ENCODE measurements at places on chromosomes 12 and 14.

DNA sequence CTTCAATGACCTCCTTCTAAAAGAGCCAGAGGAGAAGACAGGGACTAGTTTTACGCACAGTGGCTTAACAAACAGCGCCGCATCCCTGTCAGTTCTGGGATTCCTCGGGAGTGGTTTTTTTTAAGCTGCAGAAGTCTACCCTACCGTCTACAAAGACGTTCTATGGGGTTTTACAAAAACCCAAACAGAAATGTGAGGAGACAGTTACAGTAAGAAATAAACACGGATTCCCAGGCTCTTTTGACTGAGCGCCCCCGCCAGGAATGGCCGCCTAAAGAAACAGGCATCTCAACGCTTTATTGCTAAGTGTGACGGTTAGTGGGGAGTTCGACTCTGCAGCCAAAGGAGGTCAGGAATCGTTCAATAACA, 484 bp downstream of the ALKBH1 start:
- DNase-seq: no peak

GRCh38 chr12:51871918-51872688, 15.8 kb upstream of the ANKRD33 start:
- DNase-seq: no peak

- no peak for DNase-seq
Measured at GRCh38 chr12:128077211-128077916, 189.6 kb upstream of the TMEM132C start.

DNA sequence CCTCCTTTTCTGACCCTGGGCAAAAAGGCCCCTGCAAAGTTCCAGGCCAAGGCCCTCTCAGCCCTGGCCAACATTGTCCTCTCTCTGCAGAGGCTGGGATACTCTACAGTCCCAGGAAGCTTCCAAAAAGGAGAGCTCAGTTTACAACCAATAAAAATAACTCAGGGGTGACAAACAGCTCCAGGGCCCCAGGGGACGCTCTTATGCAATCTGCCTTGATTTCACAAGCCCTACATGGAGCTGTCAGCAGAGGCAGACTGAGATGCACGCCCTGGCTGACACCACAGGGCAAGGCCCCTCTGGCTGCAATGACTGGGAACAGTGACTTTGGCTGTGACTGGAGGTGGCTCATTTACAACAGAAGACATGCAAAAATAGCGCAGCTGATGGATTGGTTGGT, 129.0 kb upstream of the MED13L start:
- peak; percentile 71 for DNase-seq

DNA sequence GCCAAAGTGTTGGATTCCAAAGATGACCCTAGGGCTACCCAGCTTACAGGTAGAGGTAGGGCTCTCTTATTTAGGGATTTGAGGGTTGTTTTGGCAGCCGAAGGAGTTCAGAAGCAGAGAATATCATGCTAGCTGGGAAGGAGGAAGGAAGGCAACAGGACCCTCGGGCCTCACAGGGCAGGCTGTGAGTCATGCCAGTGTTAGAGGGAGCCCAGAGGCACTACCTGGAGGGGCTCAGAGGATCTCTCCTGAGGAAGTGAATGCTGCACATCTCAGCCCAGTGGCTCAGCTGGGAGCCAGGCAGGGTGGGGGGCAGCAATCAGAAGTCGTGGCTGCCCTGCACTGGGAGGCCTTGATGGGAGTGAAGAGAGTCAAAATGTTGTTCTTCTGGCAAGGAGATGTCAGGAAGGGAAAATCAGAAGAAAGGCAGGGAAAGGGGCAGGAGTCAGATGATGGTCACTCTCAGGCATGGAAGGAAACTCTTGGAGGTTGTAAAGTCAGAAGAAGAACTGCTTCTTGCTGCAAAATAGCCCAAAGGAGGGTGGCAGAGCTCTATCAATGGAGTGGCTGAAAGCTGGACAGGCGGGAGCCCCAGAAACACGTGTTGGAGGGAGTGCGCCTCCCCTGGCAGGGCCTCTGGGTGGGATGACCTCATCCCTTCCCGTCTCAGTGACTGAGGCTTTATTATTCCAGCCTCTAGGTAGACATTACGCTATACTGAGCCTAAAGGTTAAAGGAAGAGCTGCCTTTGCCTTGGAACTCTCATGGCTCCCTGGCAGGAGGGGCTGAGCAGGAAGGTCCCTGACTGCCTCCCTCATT, 141.3 kb downstream of the SMOC1 start:
- no peak for DNase-seq

GRCh38 chr12:120225852-120226640, 25.1 kb upstream of the RPLP0 start:
- DNase-seq: no peak

GRCh38 chr12:14317362-14318146, 47.9 kb upstream of the ATF7IP start:
- DNase-seq: no peak

- no peak for DNase-seq
Measured at GRCh38 chr12:92304371-92305055, 158.9 kb upstream of the BTG1 start.

- DNase-seq: no peak
Measured at GRCh38 chr12:89540586-89540985, 14.7 kb upstream of the POC1B start.

GRCh38 chr12:121470751-121471150, 70.8 kb downstream of the RNF34 start:
- no peak for DNase-seq

GRCh38 chr14:60655898-60656685, 6.8 kb upstream of the SIX1 start:
- no peak for DNase-seq
